ENCODE measurements at places on chromosomes 7 and 10. TPM values are rescaled to one million over a fixed set of nuclear protein-coding genes. Genes with fewer than 3 reads are reported as not detected.

DNA sequence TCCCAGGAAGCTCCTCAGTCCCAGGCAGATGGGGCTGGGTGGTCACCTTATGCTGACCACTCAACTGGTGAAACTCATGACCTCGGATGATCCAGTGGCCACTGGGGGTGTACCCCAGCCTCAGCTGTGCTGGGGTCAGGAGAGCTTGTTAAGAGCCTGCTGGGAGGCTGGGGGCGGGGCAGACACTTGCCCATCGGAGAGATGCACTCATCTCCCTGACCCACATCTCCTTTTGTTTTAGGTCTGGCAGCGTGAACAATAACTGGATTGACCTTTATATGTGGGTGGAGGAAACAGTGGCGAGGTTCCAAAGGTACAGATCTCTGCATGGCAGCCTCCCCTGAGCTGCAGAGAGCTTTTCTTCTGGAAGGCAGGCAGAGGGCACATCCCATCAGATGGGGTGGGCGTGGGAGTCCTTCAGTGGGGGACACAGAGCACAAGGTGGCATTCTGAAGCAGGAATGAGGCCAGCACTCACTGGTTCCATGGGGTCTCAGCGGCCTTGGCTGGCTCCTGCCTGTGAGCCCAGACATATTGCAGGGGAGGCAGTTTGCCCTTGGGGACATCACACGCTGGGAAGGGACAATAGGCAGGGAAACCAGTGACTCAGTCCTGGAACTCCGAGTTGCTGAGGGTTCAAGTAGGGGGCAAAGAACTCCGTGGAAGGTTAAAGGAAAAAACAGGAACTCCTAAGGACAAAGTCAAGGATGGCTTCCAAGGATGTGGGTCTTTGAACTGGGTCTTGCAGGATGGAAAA is 5.2 kb downstream of the ANTXRL start:
- H3K27me3 ChIP-seq, result no peaks in the 10 kb centered on the region
- H3K4me3 ChIP-seq, result no peak overlapping the region
- no peak overlapping the region for H3K27ac ChIP-seq
- H3K36me3 ChIP-seq, result no peaks in the 10 kb centered on the region
- no peak for DNase-seq

DNA sequence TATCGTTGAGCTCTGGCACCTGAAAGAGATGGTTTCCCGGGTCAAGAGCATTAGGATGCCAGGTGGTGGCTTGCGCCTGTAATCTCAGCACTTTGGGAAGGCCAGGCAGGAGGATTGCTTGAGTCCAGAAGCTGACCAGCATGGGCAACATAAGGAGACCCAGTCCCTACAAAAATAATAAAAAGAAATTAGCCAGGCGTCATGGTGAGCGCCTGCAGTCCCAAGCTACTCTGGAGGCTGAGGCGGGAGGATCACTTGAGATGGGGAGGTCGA is 6.1 kb upstream of the KCP start:
- H3K36me3 ChIP-seq, result no peaks in the 10 kb centered on the region
- H3K27ac ChIP-seq, result no peak overlapping the region
- H3K4me1 ChIP-seq, result no peaks in the 10 kb centered on the region
- H3K27me3 ChIP-seq, result no peaks in the 10 kb centered on the region

Gene STEAP1B
- 2.8 TPM for total RNA-seq

DNA sequence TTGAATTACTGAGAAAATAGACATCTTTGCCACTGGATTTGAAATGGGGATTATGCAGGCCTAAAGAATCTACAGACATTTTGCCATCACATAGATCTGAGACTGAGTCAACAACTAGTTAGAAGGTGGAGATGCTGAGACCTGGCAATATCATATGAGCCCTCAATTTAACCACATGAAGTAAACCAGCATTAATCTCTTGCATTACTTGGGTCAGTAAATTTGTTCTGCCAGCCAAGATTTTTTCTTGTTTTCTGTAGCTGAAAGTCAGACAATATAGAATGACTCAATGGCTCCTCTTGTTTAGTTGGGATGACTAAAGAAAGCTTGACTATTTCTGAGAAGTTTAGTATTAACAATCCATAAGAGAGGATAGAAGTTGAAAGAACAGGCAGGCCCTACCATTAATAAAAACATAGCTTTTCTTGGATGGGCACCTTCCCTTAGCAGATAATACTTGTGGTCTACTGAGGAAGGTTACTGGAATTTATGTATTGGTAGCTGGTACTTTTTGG is 396.7 kb upstream of the SORCS1 start:
- no peaks in the 10 kb centered on the region for H3K27me3 ChIP-seq
- no peaks in the 10 kb centered on the region for H3K36me3 ChIP-seq
- no peak overlapping the region for H3K27ac ChIP-seq
- DNase-seq, result no peak
- H3K4me3 ChIP-seq, result no peak overlapping the region

GRCh38 chr7:113918946-113919345 is at the start of gene PPP1R3A:
TSS of gene PPP1R3A (minus strand) at chr7:113919009. CDS start at chr7:113918996, 13 bp downstream.
- no peak within 1 kb of the TSS for H3K4me3 ChIP-seq
- no peaks in the 10 kb centered on the region for H3K27me3 ChIP-seq
- no peaks in the 10 kb centered on the region for H3K36me3 ChIP-seq
- no peaks in the 10 kb centered on the region for H3K4me1 ChIP-seq
- no peak within 1 kb of the TSS for H3K27ac ChIP-seq

Gene TFEC
- total RNA-seq, result 12.4 TPM

- H3K36me3 ChIP-seq, result no peaks in the 10 kb centered on the region
- no peak overlapping the region for H3K27ac ChIP-seq
- no peak for DNase-seq
- H3K4me1 ChIP-seq, result peaks cover 8% of the 10 kb centered on the region
- H3K4me3 ChIP-seq, result no peak overlapping the region
- H3K27me3 ChIP-seq, result no peaks in the 10 kb centered on the region
Measured at GRCh38 chr10:35324196-35324595, 12.1 kb upstream of the CCNY start.

Gene CLDN3
- total RNA-seq, result not detected

DNA sequence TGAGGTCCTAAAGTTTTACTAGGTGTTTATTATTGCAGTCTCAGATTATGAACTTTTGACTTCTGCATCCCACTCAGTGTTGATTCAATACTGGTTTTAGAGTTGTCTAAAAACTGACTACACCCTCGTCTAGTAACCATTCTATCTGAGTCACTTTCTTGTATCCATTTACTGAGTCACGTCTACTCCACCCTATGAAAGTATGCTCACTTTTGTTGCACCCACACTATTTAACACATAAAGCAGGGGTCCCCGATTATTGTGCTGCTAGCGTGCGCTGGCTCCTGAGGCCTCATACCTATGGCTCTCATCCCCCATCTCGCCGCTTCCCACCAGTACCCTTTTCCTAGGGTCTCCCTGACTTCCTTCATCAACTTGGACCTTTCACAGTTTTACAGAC is 2.0 kb downstream of the SAMD9 start:
- H3K4me1 ChIP-seq, result peaks cover 3% of the 10 kb centered on the region
- H3K27ac ChIP-seq, result no peak overlapping the region
- no peak overlapping the region for H3K4me3 ChIP-seq
- H3K36me3 ChIP-seq, result no peaks in the 10 kb centered on the region

Gene GCK
- 1.9 TPM for total RNA-seq

GRCh38 chr7:842431-843031 is 10.3 kb downstream of the SUN1 start:
- H3K4me1 ChIP-seq, result no peaks in the 10 kb centered on the region
- H3K27me3 ChIP-seq, result no peaks in the 10 kb centered on the region
- H3K36me3 ChIP-seq, result peaks cover 7% of the 10 kb centered on the region
- no peak for DNase-seq

Gene PDGFA
- 114 TPM for total RNA-seq

Gene PDK4
- 294 TPM for total RNA-seq

GRCh38 chr7:50394315-50394714 is 55.8 kb downstream of the FIGNL1 start:
- no peak for DNase-seq
- H3K4me3 ChIP-seq, result no peak overlapping the region
- no peaks in the 10 kb centered on the region for H3K4me1 ChIP-seq
- no peak overlapping the region for H3K27ac ChIP-seq
- H3K27me3 ChIP-seq, result peaks cover 1% of the 10 kb centered on the region

- no peaks in the 10 kb centered on the region for H3K36me3 ChIP-seq
- H3K27me3 ChIP-seq, result no peaks in the 10 kb centered on the region
- no peak for DNase-seq
- no peak overlapping the region for H3K27ac ChIP-seq
- H3K4me1 ChIP-seq, result peaks cover 14% of the 10 kb centered on the region
- H3K4me3 ChIP-seq, result no peak overlapping the region
Measured at GRCh38 chr10:30970760-30971460, 60.8 kb downstream of the ZNF438 start.

- no peak for DNase-seq
- no peaks in the 10 kb centered on the region for H3K27me3 ChIP-seq
- H3K36me3 ChIP-seq, result no peaks in the 10 kb centered on the region
- no peak overlapping the region for H3K27ac ChIP-seq
- no peaks in the 10 kb centered on the region for H3K4me1 ChIP-seq
Measured at GRCh38 chr7:103902917-103903316, 86.5 kb downstream of the RELN start.

DNA sequence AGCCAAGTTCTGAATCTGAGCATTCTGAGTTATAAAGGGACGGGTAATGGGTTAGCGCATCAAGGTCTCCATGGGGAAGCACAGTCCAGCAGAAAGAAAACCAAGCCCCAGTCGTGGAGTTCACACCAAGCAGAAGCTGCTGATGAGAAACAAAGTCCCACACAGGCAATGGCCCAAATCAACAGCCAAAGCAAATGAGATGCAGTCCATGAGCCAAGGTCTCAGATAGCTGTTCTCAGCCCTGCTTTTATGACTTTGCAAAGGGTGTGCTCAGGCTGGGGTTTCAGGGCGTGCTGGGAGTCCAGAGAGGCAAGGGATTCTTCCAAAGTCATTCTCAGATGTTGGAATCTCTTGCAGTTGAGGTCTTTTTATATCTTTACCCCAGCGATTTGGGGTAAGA is 32.0 kb downstream of the THNSL1 start:
- no peaks in the 10 kb centered on the region for H3K4me1 ChIP-seq
- no peak overlapping the region for H3K27ac ChIP-seq
- peak; percentile 59 for DNase-seq
- no peak overlapping the region for H3K4me3 ChIP-seq

- no peak for DNase-seq
- H3K27ac ChIP-seq, result no peak overlapping the region
- no peak overlapping the region for H3K4me3 ChIP-seq
- H3K27me3 ChIP-seq, result no peaks in the 10 kb centered on the region
Measured at GRCh38 chr7:2905027-2905426, 60.9 kb upstream of the GNA12 start.

DNA sequence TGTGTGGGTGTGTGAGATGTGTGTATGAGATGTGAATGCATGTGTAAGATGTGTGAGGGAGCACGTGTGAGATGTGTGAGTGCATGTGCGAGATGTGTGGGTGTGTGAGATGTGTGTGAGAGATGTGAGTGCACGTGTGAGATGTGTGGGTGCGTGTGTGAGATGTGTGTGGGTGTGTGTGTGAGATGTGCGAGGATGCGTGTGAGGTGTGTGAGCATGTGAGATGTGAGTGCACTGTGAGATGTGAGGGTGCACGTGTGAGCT is 31.0 kb downstream of the PPIF start:
- no peak for DNase-seq
- H3K36me3 ChIP-seq, result no peaks in the 10 kb centered on the region
- H3K4me1 ChIP-seq, result no peaks in the 10 kb centered on the region
- no peak overlapping the region for H3K27ac ChIP-seq
- H3K4me3 ChIP-seq, result no peak overlapping the region

DNA sequence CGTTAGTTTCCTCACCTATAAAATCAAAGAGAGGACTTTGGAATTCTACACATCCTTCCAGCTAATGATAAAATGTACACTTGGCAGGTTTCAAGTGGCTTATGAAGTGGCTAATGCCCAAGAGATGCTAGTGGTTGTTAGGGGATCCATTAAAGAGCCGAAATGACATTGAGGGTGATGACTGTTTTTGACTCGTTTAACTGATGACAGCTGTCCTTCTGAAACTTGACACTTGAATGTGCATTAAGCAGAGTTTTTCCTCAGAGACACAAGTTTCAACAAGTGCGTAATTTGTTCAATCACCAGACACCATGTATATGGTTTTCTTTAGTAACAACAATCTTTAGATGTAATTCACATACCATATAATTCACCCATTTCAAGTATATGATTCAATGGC is 1.6 kb upstream of the PRF1 start:
- no peaks in the 10 kb centered on the region for H3K27me3 ChIP-seq
- H3K4me1 ChIP-seq, result no peaks in the 10 kb centered on the region
- H3K27ac ChIP-seq, result no peak overlapping the region
- H3K36me3 ChIP-seq, result no peaks in the 10 kb centered on the region
- H3K4me3 ChIP-seq, result no peak overlapping the region

Gene PARD3
- total RNA-seq, result 33.0 TPM

Gene PRF1
- total RNA-seq, result 3.2 TPM

- no peak for DNase-seq
- no peaks in the 10 kb centered on the region for H3K36me3 ChIP-seq
- H3K27ac ChIP-seq, result no peak overlapping the region
- H3K4me3 ChIP-seq, result no peak overlapping the region
Measured at GRCh38 chr7:28551331-28551730, 139.0 kb downstream of the CREB5 start.

DNA sequence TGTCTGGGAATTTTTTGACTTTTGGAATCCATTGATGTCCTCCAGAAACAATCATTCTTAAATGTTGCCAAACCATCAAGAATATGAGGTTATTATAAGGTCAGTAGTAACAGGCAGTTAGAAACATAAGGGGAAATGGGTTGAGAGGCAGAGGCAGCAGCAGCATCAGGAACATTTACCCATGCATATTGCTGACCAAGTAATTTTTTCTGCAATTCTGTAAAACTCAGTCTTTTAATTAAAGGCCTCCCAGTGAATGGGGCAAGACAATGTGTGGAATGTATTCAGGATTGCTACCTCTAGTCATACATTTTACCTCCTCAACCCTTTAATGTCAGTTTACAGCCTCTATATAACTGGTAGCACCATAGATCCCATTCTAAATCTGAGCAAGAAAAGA is 66.5 kb upstream of the SKAP2 start:
- H3K4me3 ChIP-seq, result no peak overlapping the region
- no peak overlapping the region for H3K27ac ChIP-seq
- no peaks in the 10 kb centered on the region for H3K4me1 ChIP-seq

DNA sequence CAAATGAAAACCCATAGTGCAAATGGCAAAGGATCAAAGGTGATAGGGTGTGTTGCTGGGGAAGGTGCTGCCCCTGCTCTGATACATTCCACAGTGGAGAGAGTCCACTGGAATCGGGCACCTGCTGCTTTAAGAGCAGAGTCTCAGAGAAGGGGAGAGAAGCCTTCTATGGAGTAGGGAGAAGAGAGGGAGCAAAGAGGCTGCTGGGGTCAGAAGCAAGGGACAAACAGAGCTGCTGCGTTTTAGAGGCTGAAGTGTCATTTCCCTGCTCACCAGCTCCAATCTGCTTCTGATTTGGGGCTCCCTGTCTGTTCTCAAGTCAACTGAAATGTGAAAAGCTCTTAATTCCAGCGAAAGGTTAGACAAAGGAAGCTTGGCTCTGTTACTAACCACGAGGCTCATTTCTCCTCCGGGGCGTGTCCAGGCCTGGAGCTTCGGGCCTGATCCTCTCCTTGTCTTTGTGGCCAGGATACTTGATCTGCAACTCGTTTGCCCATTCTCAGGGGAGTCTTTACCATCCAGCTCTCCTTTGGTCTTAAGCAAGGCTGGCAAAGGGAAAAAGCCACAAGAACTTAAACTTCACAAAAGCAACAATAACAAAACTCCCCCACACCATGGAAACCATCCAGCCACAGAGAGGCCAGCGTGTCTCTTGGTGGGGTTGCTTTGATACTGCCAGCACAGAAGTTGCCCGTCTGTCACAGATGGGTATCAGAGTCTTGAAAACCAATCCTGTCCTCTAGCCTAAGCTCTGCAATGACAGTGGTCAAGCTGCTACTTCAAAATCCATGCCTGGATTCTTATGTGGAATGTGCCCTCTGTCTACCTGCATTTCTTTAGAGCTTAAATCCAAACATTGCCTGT is 692.6 kb downstream of the SUGCT start:
- DNase-seq, result no peak
- no peak overlapping the region for H3K4me3 ChIP-seq
- H3K36me3 ChIP-seq, result no peaks in the 10 kb centered on the region
